ENCODE measurements at places on chromosomes 3 and 15.
A peak's percentile ranks its signal among the peaks of the same experiment; 100 is the strongest.

- DNase-seq, result peak; percentile 20
These were observed 325.7 kb downstream of the MAGI1 start for GRCh38 chr3:65713016-65713415.

- peak; percentile 53 for DNase-seq
These were observed 277.2 kb downstream of the TBL1XR1 start for GRCh38 chr3:176919836-176920765.

DNA sequence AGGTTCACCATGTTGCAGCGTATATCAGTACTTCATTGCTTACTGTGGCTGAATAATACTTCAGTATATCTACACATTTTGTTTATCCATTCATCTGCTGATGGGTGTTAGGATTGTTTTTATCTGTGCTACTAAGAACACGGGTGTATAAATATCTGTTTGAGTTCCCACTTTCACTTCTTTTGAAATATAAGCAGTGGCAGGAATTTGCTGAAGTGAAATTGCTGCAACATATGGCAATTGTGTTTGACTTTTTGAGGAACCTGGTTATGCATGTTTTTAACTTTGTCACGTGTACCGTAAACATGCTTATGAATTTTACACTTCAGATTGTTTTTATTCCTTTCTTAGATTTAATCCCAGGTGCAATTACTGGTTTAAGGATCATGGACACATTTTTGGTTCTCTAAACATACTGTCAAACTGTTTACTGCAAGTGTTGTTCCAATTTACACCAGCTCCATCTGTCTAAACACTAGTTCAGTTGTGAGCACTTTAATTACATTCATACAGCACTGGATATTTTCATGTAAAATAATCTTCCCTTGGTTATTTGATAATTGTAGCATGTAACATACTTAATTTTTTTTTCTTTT, 23.1 kb downstream of the TRAK1 start:
- no peak for DNase-seq

GRCh38 chr3:116265976-116266584, 179.2 kb downstream of the LSAMP start:
- no peak for DNase-seq

DNA sequence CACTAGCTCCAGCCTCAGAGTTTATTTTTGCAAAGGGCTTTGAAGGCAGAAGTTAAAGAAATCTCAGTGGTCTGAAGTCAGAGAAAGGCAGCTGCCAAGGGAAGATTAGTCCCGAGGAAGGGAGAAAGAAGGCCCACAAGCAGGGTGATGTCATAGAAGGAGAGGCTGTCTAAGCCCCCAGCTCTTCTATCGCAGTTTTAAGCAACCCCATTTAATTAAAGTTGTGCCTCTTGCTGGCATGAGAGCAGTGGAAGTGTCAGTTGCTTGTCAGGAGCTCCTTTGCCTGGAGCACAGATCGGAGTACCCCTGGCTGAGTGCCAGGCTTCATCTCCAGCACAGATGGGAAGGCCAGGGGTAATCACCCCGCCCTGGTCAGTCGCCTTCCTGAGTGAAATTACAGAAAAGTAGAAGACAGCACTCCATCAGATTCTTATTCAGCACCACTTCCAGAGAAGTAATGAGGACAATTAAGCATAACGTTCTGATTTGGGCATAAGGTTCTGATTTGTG, 530.7 kb downstream of the EPHB1 start:
- no peak for DNase-seq

All from mammary epithelial cell (primary cell).